RPMI7951 (cell line): ENCODE measurements at places on chromosomes 3 and 15. TPM values are rescaled to one million over a fixed set of nuclear protein-coding genes. Genes with fewer than 3 reads are reported as not detected.
A peak's percentile ranks its signal among the peaks of the same experiment; 100 is the strongest.

PAQR9 gene
- not detected in 2 replicates for total RNA-seq

DNA sequence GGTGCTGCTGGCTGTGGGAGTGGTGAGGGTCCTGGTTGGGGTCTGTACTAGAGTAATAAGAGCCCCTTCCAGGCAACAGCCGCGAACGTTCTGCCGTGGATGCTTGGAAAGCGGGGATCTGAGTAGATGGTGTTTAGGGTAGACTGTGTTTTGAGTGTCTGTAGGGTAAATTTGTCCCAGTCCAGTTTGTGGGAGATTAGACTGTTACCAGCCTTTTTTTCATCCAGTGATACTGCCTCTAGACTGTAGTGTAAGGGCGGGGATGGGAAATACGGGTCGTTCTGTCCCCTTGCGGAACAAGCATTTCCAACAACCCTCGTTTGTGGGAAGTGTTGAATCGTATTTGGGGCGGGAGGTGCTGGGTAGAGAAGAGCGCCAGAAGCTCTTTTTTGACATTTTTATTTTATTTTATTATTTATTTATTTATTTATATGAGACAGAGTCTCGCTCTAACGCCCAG is 424 bp downstream of the HAUS2 start:
- DNase-seq, result peak; percentile 54

SLCO3A1 gene
- 1.7 and 1.9 TPM in 2 replicates for total RNA-seq

GRCh38 chr3:194450341-194450740 is 36.5 kb downstream of the ATP13A3 start:
- DNase-seq, result no peak

GRCh38 chr15:54519577-54519976 is 541.3 kb downstream of the UNC13C start:
- DNase-seq, result no peak

ACOX2 gene
- total RNA-seq, result 5.3 and 8.1 TPM in 2 replicates

DNA sequence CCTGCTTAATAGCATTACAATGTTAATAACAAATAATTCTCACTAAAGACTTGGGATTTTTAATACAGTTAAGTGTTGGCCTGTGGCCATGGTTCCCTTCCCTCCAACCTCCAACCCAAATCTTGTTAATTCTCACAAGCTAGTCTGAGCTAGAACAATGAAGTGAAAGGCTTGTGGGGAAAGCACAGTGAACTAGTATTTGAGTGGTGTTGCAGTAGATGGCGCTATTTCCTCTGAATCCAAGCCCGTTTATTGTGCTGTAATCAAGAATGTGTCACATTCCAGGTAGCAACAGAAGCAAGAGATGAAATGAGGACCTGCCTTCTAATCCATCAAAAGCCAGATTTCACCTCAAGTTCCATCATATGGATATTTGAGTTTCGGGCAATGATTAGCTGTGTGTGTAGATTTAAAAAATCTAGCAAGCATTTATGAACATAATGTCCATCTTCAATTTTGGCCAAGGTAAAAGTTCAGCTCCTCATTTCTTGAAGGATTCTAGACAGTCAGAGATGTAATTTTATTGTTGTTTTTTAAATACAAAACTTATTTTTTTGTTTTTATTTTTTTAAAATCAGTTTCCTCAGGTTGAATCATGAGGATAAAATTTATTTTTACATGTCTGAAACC is 160.7 kb downstream of the SQOR start:
- peak; percentile 59 for DNase-seq

- DNase-seq, result no peak
Measured at GRCh38 chr15:68061171-68061570, 7.1 kb downstream of the PIAS1 start.

DNA sequence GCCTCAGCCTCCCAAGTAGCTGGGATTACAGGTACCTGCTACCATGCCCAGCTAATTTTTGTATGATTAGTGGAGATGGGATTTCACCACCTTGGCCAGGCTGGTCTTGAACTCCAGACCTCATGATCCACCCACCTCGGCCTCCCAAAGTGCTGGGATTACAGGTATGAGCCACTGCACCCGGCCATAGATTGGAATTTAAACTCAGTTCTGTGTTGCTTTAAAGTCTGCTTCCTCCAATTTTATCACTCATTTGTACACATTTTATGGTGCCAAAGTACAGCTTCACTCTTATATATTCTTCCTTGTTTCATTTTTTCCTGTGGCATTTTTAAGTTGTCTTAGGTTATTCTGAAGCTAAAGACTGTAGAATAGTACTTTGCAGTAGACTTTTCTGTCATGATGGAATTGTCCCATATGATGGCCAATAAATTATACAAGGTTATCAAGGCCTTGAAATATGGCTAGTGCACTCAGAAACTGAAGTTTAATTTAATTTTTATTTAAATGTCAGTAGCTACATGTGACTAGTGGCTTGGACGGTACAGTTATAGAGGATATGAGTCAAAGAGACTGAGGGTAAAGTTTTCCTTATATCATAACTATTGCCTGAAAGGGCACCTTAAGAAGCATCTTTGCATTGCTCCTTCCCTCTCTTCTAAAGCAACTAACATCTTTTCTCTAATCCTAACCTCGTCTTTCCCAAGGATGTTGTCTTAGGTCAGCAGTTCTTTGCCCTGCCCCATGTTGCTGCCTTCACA is 28.1 kb downstream of the ATP11B start:
- no peak for DNase-seq

ADGRG7 gene
- not detected in 2 replicates for total RNA-seq

GUCA1C gene
- not detected in 2 replicates for total RNA-seq

GRCh38 chr15:91965501-91966193 is 112.1 kb downstream of the SLCO3A1 start:
- peak; percentile 97 for DNase-seq

- no peak for DNase-seq
Measured at GRCh38 chr15:42069496-42070278, 24.7 kb downstream of the PLA2G4D start.
